Activated T-cell treated with anti-CD3 and anti-CD28 coated beads, Interleukin-2, amount 50 U/mL, for 1 hour (primary cell): ENCODE measurements at places on chromosomes 2 and 18.

DNA sequence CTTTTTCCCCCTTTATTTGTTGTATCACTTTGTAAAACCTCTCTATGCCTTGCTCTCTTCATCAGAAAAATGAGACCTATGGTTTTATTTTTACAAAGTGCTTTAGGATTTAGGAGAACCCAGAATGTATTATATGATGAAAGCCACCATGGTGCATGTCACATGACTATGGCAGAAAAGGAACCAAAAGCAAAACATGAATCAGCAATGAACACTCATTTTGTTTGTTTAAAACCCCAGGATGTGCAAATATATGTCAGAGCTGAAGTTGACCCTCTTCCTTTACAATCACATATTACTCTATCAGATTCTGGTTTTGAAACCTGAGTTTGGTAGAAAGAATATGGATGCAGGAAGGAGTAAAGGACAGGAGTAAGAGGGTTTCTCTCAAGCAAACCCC lies 70.0 kb downstream of the FIGN start:
- no peak for DNase-seq

GRCh38 chr2:45746888-45747287 lies 95.4 kb downstream of the PRKCE start:
- DNase-seq, result no peak

DNA sequence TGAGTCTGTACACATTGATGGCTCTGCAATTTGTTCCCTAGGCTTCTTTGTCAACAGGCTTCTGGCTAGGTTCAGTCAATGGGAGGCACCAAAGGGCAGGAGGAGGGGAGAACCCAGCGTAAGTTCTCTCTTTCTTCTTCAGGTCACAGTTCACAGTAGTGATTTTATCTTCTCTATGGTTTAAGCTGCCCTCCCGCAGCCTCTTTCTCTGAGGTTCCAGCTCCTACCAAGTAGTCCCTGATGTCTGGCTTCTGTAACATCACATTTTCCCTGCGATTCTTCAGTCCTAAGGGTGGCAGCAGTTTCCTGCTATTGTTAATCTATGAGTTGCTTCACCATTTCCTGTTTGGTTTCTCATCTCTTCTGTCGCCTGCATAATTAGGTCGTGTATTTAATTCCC lies 107.4 kb downstream of the CPO start:
- DNase-seq, result no peak

DNA sequence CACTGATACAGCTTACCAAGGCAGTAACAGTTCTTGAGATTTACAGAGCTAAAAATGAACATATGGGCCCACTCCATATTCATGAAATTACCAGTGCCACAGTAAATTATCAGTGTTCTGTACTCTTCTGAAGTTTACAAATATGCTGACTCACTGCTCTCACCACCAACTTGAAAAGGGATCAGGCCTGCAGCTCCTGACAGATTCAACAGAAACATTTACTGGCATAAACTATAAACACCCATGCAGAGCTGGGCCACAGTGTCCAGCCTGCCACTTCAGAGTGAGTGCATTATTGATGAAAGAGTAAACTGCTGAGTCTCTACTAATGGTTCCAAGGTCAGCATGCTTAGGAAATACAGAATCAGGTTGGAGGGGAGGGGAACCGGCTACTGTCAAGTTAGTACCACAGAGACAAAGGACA lies 83.1 kb downstream of the FARSB start:
- no peak for DNase-seq

DNA sequence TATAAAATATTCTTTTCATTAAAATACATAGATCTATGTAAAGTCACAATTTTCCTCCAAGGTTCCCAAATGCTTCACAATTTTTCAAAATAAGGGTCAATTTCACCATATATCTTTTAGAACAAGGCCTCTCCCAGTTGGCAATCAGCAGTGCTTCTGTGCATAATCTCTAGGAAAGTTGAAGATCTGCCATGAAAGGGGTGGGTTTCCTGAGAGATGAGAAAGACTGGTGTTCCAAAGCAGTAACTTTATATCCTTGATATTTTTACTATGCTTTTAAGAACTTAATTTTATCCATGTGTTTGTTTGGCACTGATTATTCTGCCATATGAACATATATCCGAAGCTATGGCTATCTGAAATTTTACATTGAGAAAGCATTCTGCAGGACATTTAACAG lies 199.4 kb upstream of the CYP26B1 start:
- no peak for DNase-seq

- no peak for DNase-seq
Measured at GRCh38 chr2:9244985-9245544, 38.5 kb downstream of the ASAP2 start.

DNA sequence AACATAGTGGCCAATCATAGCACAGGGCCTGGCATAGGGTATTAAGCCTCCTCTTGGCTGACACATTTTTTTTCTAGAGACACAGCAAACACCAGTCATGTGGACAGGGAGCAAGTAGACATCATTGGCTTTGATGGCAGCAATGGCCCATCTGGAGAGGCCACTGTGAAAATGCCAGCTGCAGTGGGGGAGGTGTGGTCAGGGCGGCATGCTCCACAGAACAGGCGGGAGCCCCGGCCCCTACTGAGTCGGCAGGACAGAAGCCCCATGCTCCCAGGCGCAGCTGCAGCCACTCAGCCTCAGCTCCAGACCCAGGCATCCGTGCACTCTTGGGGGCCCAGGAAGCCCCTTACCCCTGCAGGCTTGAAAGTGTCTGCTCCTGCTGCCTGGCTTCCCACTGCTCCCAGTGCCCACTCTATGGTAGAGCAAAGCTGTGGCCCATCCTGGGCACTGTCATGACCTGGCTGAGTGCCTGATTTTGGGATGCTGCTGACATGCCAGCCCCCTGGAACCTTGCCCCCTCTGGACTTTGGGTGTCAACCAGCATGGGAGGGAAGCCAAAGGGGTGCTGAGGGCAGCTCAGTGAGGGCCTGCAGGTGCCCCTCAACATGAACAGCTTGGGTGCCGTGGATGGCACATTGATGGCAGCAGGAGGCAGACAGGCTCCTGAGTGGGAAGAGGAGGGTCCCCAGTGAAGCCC lies 23.3 kb upstream of the UBE2F start:
- no peak for DNase-seq

- DNase-seq, result no peak
Measured at GRCh38 chr2:133819906-133820305, 251.6 kb upstream of the NCKAP5 start.

GRCh38 chr2:62415518-62415917 lies 90.5 kb downstream of the TMEM17 start:
- DNase-seq, result no peak

GRCh38 chr2:106789185-106789584 lies 96.8 kb downstream of the ST6GAL2 start:
- no peak for DNase-seq

- no peak for DNase-seq
Measured at GRCh38 chr2:61117534-61117933, 44.5 kb upstream of the C2orf74 start.

- DNase-seq, result no peak
Measured at GRCh38 chr2:217570394-217570793, 432.4 kb downstream of the TNS1 start.

DNA sequence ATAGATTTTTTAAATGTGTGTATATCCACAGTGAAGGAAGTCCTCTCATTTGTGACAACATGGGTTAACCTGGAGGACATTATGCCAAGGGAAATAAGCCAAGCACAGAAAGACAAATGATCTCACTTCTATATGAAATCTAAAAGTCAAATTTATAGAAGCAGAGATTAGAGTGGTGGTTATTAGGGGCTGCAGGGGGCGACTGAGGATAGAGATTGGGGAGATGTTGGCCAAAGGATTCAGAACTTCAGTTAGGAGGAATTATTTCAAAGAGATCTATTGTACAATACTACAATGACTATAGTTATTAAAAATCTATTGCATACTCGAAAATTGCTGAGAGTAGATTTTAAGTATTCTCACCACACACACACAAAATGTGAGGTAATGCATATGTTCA lies 252.4 kb upstream of the SLC39A10 start:
- DNase-seq, result no peak

DNA sequence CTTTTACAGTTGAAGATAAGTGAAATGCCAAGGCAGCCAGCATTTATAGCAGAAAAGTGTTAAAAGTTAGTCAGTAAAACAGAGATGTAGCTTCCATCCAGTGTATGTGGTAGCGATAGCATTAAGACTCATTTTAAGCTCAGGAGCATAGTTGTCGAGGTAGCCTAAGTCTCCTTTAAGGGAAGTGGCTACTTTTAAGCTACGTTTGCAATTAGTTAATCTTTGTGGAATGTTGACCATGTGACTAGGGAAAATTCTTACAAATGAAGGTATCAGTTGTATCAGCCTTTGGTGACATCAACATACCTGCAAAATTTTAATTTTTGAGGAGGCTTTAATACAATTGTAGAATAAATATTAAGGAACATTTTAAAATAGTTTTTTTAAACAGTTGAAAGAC lies 61.9 kb downstream of the LHCGR start:
- no peak for DNase-seq

DNA sequence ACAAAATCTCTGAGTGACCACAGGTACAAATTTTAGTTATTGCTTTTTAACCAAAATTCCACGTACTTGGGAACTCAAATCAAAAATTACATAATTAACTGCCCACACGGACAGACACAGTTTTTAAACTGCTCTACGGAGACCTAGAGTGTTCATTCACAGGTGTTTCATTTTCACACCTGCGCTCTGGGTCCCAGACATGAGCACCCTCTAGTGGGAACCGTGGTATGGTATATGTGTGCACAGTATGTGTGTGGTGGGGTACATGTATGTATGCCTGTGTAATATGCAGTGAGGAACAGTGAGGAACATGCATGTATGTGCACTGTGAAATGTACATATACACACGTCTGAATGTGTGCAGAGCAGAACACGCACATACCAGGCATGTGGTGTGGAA lies 65.0 kb downstream of the PPP4R1 start:
- DNase-seq, result no peak

GRCh38 chr2:44723921-44724320 lies 217.6 kb upstream of the SIX3 start:
- no peak for DNase-seq

DNA sequence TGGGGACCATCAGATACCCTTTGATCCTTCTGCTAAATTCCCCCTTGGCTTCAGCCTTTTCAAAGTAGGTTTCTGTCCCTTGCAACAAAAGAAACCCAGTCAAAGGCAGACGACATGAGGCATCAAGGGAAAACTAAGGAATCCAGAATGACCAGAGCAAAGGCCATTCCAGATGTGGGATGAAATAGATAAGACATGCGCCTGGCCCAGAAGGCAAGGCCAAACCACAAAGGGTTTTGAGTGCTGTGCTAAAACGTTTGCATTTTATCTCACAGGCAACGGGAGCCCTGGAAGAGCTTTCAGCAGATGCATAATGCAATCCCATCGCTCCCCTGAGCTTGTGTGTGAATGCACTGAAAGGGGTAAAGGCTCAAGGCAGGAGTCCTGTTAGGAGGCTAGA lies 17.7 kb downstream of the CXCR1 start:
- no peak for DNase-seq

- DNase-seq, result no peak
Measured at GRCh38 chr2:78967294-78967693, 58.2 kb upstream of the REG3G start.

- no peak for DNase-seq
Measured at GRCh38 chr18:35437836-35438235, 59.9 kb downstream of the INO80C start.

DNA sequence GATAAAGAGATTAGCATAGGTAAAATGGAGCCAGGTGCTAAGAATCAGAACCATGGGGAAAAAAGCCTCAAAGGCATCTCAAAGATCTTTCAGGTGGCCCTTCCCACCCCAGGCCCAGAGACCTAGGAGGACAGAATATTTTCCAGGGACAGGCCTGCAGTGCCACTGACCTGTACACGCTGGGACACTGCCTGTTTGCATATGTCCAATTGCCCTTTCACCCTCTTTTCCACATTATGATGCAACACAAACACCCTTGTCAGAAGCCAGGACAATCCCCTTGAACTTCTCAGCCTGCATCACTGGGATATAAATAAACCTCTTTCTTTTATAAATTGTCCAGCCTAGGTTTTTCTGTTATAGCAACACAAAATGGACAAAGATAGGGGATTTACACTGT lies 419.1 kb downstream of the TRIB2 start:
- DNase-seq, result no peak

DNA sequence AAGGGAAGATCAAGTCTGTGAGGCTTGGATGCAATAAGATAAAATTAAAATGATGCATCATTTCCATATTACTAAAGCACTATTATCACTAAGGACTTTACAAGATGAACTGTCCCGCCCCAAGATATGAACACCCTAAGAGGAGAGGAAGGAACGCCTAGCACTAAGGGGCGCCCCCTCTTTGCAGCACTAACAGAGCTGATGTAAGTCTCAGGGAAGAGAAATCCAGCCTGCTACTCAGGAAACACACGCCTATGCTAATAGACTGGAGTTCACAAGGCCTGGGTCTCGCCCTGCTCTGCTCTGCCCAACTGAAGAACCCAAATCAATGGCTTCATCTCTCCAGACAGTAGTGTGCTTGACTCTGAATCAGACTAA lies 6.1 kb downstream of the INO80C start:
- no peak for DNase-seq

DNA sequence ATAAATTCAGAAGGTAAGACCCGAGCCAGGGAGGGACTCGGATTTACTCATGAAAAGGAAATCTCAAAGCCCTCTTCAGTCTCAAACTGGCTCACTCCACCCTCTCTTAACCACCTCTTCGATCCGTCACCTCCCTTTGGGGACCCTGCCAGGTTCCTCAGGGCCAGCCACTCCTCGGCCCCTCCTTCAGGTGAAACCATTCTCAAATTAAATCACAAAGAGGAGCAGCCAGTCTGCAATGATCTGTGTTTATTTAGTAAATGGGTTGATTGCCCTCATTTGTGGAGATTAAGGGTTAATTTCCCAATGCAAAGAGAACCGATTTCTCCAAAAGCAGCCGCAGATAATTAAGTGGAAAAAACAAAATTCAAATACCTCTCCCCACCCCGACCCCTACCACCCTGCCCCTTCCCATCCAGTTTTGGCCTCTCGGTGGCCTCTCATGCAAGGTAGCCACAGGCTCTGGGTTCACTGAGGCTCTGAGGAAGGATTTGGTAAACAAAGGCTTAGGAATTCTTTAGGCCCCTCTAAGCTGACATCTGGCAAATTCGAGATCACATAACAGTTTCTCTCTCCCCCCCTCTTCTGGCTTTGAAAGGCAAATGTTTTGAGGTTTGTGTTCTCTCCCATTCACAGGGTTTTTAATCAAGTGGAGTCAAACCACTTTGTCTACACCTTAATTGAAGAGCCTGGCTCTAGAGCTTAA lies 10.3 kb upstream of the FZD7 start:
- DNase-seq, result no peak

- no peak for DNase-seq
Measured at GRCh38 chr18:27081701-27082100, 103.4 kb downstream of the CHST9 start.
